NCI-H2081 (cell line): ENCODE measurements at places on chromosomes 7 and 10.
A peak's percentile ranks its signal among the peaks of the same experiment; 100 is the strongest.

GRCh38 chr10:35437829-35438228, 101.5 kb downstream of the CCNY start:
- no peak for DNase-seq

- DNase-seq, result no peak
Observed at GRCh38 chr10:127556916-127557315, 7.8 kb downstream of the NPS start.

- no peak for DNase-seq
Observed at GRCh38 chr10:114042895-114043531, 653 bp upstream of the ADRB1 start.

DNA sequence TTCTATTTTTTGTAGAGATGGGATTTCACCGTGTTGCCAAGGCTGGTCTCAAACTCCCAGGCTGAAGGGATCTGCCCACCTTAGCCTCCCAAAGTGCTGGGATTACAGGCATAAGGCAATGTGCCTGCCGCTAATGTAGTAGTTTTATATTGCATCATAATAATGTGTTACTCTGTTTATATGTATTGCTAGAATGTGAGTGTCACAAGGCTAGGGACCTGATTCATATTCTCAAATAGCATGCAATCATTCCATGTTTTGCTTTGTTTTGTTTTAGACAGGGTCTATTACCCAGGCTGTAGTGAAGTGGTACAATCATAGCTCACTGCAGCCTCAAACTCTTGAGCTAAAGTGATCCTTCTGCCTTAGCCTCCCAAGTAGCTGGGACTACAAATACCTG, 13.5 kb downstream of the CCL26 start:
- no peak for DNase-seq

- DNase-seq, result no peak
Observed at GRCh38 chr7:111137296-111138192, 46.6 kb downstream of the LRRN3 start.

DNA sequence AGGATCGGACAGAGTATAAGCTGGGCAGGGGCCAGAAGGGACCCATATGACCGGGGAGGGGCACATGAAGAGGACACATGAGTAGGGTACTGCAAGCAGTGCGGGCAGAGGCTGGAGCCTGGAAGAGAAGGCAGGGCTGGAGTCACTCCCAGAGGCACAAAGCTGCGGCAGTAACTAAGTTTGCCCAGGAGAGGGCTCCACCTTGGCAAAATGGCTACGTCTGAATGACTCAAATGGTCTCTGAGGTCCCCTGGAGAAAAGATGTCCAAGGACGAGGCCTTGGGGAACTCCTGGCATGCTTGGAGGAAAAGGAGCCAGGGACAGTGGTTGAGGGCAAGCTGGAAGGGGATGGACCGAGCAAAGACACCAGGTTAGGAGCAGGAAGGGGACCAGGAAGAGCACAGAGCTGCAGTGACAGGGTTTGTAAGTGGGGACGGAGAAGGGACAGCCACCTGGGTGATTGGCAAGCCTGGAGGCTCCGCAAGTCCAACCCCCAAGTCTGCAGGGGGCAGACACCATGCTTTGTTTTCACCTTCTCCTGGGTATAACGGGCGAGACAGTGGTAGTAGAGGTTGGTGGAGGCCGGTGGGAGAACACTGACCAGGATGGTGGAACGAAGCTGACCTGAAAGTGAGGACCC, 43.1 kb upstream of the LBX1 start:
- DNase-seq, result peak; percentile 59

DNA sequence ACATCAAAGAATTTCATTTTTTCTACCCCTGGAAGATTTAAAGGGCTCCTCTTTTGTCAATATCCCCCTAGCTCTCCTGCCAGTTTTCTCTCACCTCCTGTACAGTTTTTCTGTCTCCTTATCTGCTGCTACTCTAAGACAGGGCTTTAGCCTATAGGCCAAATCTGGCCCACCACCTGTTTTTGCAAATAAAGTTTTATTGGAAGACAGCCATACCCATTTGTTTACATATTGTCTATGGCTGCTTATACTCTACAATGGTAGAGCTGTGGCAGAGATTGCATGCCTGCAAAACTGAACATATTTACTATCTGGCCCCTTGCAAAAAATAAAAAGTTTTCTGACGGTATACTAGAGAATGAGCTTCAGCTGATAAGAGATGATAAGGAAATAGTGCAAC, 37.4 kb upstream of the GARS1 start:
- peak; percentile 83 for DNase-seq

GRCh38 chr10:78290131-78290750, 256.6 kb downstream of the RPS24 start:
- no peak for DNase-seq

DNA sequence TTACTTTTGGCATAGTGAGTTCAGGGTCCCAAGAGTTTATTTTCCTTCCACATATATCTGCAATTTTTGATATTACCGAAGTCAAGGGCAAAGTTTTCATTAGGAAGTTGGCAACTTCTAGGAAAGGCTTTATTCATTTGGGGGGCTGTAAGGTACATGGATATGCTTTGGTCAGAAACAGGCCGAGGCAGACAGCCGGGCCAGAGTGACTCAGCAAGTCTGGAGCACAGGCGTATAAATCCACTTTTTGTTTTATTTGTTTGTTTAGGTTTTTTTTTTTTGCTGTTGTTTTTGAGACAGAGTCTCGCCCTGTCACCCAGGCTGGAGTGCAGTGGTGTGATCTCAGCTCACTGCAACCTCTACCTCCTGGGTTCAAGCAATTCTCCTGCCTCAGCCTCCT, 3.7 kb downstream of the ZNF680 start:
- DNase-seq, result no peak

DNA sequence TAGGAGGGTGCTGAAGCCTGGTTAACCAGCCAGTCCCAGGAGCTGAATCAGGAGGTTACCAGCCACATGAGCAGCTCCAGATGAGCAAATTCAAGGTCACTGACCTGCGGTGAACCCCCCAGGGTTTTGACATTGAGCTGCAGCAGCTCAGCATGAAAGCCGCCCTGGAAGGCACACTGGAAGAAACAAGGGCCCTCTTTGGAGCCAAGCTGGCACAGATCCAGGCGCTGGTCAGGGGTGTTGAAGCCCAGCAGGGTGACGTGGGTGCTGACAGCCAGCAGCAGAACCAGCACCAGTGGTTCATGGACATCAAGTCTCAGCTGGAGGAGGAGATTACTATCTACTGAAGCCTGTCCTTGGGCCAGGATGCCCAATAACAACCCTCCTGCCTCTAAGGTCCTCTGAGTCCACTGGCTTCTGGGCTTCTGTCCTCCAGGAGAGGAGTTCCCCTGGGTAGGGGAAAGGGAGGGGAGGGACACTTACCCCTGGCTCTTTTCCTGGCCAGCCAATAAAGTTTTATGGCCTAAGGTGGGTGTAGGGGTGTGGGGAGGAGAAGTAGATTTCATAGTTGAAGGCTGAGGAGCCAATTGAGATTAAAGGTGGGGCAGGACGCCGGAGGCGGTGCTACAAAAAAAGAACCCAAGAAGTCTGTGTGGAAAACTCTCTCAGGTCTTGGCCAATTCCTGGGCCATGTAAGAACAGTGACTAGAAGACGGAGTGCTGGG, 29.4 kb upstream of the ATOH7 start:
- DNase-seq, result no peak

DNA sequence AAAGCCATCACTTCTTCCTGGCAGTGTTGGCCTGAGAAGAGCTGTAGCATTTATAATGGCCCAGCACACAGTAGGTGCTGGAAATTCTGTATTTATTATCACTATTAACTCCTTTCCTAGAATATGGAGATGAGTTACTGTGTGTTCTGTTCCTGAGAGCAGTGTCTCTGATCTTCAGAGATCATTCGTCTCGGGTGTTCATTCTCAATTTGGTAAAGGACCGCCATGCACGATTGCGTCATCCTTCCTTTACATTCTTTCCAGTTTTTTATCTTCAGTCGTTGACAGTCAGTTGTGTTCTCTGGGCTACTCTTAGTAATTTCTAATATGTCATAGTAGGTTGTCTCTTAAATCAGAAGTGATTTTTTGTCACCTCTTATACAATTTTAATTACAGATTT, 18.6 kb downstream of the RNF32 start:
- no peak for DNase-seq

GRCh38 chr7:38675494-38676106, 44.4 kb upstream of the AMPH start:
- peak; percentile 2 for DNase-seq
